Activated CD8-positive, alpha-beta memory T cell treated with anti-CD3 and anti-CD28 coated beads for 1 hour (primary cell): ENCODE measurements at places on chromosomes 4 and X.

DNA sequence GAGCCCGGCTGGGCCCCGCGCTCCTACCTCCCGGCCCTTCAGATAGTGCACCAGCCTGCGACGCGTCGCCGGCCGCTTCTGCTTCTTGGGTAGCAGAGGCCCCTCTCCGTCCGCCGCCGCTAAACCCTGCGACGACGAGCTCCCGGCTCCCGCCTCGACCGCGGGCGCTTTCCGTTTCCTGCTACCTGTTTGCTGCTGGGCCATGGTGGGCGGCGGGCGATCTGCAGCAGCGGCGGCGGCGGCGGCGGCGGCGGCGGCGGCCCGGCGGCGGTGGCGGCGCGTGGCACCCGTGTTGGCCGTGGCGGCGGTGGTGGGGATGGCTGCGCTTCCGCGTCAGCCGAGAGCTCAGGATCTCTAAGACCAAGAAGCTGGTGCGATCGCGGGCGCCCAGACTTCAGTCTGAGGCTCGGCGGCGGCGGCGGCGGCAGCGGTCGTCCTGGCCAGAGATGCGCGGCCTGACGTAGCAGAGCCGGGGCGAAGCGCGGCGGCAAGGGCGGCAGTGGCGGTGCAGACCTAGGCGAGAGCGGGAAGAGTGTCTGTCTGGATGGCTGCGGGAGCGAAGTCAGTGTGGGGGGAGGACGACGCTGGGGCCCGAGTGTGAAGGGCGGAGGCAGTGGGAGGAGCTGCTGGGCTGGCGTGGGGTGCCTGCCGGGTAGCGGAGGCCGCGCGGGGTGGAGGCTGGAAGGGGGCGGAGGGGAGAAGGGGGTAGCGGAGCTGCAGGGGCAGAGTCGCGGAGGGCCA lies at the start of gene DCAF12L2:
TSS of gene DCAF12L2 (minus strand) at position 569 of the 741 bp plus-strand sequence. CDS start at position 204, 365 bp downstream.
- no peak for DNase-seq

DNA sequence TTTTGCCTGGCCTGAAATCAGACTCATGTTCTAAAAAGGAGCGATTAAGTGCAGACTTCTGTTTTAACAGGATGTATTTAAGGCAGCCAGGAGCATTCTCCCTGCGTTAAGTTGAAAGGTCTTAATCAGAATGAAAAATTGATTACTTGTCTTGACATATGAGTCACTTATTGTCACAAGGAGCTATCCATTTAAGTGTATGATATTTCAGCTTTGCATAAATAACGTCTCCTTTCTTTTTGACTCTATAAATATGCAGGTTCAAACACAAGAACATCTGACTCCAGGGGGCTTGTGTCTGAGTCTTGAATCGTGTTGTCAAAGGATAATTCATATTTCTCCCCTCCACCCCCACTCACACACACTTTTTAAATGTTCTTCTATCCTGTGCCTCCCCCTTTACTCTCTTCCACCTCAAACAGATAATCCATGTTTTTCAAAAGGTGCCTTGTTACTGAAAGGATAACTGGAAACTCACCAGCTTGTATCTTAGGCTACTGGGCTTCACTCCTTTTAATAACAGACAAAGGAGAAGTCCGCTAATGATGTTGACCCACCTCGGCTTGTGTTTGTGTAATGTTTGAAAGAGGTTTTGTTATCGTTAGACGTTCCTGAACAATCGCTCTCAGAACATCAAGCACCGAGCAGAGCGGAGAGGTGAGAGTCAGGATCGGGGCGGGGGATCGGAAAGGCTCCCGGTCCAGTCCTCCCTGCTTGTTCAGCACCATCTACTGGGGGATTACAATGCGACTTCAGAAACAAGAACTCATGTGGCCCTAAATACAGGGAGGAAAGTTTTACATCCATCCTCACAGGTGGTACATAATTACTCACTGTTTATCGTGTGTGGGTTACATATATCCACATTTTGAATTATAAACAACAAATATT lies 107.5 kb upstream of the RPL34 start:
- DNase-seq, result peak; percentile 8

GRCh38 chr4:152605641-152606335 lies 69.9 kb upstream of the FBXW7 start:
- DNase-seq, result no peak

DNA sequence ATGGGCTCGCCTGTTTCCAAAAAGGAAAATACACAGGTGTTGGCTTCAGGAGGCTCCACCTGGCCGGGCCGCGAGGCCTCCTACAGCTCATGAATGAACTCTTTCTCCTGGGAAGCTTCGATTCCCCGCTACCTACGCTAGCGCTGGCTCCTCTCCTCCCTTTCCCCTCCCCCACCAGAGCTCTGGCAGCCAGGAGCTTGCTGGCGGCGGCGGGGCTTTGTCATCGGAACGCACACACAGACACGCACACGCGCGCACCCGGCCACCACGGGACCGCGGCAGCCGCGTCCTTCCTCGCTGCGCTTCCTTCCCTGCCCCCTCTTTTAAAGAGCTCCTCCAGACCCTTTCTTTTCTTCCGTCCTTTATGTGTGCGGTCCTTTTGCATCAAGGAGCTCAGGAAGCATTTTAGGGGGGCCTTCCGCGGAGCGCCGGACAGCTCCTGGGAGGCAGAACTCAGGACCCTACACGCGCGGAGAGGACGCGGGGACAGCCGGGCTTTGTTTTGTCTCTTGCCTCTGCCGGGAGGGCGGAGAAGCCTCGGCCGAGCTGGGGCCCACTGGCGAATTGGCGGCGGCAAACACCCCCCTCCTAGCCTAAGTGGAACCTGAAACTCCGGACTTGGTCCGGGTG lies 70.2 kb upstream of the BCOR start:
- DNase-seq, result no peak

GRCh38 chr4:159014859-159015258 lies 88.0 kb upstream of the RAPGEF2 start:
- no peak for DNase-seq

DNA sequence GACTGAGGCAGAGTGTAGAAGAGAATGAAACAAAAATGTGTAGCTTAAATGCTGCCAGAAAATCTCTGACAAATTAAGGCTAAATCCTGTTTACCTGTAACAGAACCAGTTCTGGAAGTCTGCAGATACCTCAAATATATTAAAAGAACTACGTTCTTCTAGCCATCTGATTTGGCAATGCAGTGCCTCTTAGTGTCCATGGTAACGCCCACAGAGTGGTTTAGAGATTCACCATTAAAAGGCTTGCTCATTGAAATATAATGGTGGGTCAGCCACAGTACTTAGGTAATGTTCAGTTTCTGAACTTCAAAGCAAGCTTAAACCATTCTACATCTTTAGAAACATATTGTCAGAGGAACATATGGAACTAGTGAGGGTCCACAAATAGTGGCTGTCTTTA lies 23.2 kb upstream of the LUZP4 start:
- no peak for DNase-seq

- DNase-seq, result no peak
These were observed 45.7 kb downstream of the AFM start for GRCh38 chr4:73527196-73527595.

- no peak for DNase-seq
These were observed 148.4 kb downstream of the AR start for GRCh38 chrX:67692246-67692645.

- no peak for DNase-seq
These were observed 667.7 kb upstream of the SLIT2 start for GRCh38 chr4:19583827-19584569.

DNA sequence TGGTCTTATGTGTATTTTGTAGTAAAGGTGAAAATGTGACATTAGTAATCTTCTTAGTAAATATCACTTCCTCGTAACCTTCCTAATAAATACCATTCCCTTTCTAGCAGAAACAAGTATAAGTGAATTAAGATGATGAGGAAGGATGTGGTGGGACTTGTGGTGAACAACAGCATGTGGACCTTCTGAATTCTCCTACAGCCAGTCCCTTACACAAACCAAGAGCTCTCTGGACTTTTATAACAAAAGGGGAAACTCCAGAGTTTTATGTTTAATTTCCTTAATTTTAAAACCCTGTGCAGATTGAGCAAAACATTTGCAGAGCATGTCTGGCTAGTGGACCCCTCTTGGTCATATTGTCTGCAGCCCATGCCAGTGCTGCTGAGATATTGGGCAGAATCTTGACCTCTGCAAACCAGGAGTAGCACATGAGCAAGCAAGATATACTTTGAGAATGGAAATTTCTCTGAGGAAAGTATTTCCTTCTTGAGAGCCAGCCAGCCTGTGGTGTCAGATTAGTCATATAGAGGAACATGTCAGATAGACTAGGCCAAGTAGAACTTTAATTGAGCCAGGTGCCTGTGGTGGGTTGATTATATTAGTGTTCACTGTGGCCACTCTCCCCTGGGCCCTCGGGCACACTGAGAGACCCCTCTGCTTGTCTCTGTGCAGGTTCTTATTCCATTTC lies 328.2 kb downstream of the DKK2 start:
- no peak for DNase-seq

DNA sequence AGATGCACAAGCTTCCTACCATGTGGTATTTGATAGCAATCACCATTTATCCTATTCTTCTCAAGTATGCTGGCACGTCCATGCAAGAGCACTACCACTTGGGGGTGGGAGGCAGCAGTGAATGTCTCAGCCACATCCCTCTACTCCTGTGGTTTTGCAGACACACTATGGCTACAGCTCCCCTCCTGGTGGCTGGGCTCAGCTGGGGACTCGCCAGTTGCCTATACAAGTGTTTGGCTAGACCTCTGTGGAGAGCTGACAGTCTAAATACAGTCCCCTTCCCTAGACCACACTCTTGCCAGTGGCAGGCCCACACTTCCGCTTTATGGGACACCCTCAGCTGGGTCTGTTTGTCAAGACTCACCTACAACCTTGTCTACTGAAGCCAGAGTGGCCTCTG lies 53.2 kb downstream of the ADGRA3 start:
- no peak for DNase-seq

DNA sequence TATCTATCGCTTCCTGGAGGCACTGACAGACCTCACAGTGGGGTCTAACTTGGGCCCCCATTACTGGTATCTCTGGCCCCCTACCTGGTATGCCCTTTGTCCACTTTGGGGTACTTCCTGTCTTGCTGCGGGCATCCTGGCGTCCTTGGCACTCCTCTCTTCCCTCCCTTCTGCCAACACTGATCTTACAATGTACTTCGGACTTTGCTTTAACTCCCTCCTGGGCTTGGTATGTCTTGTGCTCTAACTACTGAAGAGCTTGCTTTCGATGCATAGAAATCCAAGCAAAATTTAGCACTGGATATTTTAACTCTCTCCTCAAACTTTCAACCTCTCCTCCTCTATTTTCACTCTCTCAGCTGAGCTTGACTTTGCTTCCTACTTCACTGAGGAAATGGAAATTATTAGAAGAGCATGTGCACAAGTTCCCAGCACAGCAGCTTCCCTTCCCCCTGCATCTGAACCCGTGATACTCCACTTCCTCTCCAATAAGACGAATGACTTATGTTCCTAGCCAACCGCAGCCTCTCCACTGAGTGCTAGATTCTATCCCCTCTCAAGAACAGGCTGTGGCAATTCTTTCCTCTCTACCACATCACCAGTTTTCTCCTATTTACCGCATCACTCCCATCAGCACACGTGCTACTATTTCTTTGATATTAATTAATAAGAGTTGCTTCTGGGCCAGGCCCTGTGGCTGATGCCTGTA lies 52.9 kb downstream of the SUPT20HL2 start:
- DNase-seq, result no peak

DNA sequence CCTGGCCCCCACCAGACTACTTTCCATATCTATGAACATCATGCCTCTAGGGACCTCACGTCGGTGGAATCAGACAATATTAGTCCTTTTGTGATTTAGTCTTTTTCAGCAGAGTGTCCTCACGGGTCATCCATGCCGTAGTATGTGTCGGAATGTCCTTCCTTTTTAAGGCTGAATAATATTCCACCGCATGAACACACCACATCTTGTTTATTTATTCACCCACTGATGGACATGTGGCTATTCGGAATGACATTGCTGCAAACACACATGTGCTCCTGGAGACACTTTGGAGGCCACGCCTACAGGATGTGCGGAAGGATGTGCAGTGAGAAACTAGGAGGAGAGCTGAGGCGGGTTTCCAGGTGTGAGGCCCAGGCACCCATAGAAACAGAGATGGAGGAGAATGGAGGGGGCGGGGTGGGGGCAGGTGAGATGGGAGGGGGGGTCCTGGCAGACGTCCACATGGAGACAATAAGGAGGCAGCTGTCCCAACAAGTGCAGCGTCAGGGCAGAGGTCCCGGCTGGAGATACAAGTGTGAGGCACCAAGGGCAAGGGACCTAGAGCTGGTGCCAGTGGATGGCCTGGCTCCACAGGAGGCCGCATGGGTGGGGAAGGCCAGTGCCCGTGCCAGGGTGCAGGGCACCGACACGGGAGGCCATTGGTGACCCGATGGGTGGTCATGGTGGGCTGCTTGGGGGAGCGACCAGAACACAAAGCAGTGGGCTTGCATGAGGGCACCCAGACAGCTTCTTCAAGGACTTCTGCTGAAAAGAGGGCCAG lies 20.7 kb downstream of the ZFYVE28 start:
- DNase-seq, result no peak

- DNase-seq, result no peak
These were observed 275.5 kb downstream of the PPARGC1A start for GRCh38 chr4:23614284-23614892.

DNA sequence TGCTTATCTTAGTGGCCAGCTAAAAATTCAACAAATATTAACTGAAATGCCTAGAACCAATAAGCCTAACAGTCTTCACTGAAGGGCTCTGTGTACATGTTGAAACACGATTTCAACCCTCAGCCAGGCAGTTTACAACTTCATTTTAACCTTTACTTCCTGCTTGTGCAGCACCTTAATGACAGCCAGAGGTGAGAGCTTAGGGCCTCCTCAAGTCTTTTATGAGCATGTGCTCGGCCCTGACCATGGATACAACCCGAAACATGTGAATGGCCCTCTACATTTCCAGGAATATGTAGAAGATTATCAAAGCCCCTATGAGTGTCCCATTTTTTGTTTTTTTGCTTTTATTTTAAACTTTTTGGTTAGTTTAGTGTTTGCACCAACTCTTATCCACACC lies 88.3 kb downstream of the MSN start:
- DNase-seq, result no peak

GRCh38 chr4:100933628-100934027 lies 413.7 kb downstream of the PPP3CA start:
- no peak for DNase-seq

DNA sequence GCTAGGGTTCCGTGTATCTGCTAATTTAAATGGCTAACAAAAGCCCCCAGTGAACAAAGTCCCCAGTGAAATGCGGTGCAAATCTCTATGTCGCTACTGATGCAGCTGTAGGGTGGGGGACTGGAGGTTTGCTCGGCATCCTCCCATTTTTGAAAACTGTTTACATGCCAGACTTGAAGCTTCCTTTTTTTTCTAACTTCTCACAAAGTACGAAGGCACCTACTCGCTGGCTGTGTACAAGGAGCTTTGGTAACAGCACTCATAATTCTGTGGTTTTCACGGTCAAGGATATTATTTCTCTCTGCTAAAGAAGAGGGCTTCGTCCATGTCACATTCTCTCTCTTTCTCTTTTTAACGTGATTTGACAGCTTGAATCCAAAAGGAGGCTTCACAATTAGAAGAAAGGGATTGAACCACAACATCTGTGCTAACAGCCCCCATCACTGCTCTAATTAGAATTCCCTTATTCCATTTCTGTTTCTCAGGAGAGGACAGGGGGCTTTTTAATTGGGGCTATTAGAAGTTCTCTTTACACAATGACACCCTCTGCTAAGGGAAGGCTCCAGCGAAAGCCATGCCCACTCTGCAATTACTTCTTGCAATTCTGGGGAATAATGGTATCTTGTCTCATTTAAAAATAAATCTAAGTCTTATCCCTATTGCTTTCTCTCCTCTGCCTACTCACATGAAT lies 46.7 kb downstream of the TMEM156 start:
- no peak for DNase-seq

- no peak for DNase-seq
These were observed 431.8 kb downstream of the BCOR start for GRCh38 chrX:39665830-39666518.
